NCI-H2171 treated with DMSO at 0.1 percent for 48 hours (cell line): ENCODE measurements at places on chromosomes 4 and X.

DNA sequence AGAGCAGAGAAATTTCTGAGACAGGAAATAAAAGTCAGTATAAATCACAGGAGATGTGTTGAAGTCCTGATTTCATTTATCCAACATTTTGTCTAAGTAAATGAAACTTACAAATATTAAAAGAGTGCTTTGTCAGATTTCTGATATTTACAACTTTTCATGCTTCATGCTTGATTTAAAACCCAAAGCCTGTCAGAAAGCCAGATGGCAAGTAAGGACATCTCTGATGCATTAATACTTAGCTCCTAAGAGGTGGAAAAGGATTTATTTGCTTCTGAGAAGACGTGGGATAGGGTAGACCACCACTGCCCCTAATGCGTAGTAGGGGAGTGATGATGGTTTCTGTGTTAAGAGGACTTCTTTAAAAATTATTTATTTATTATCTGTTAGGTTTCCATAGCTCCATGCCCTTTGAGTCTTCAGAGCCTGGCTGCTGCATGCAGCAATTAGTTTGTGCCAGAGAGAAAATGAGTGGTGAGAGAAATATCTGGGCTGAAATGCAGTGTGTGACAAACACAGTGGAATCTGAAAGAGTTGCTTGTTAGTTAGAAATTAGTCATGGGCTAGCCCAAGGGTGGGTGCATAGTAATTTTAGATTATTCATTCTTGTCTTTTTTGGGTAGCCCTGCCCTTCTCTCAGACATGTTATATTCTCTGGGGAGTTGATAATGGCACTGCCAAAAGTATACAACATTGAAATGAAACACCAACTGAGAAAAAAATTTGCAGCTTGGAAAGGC lies 333.8 kb downstream of the C4orf33 start:
- peak; percentile 51 for DNase-seq

- DNase-seq: no peak
Measured at GRCh38 chr4:128579154-128579853, 230.2 kb upstream of the JADE1 start.

- no peak for DNase-seq
Measured at GRCh38 chr4:24979554-24979953, 51.2 kb downstream of the LGI2 start.

GRCh38 chr4:3324093-3324815 lies 31.4 kb downstream of the RGS12 start:
- no peak for DNase-seq

DNA sequence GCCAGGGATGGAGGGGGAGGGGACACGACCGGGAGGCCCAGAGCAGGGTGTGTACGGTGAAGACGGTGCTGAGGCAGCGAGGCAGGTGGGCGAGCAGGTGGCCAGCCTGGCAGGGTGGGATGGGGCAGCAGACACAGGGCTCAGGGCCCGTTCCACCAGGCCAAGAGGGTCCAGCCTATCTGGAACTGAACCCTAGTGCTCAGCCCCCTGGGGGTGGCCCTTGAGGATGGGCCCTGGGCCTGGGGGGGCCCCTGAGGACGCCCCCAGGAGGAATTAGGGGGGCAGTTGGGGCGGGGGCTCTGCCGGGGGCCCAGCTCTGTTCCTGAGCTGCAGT lies 3.0 kb upstream of the HGFAC start:
- no peak for DNase-seq

GRCh38 chr4:13711233-13711785 lies 83.8 kb upstream of the BOD1L1 start:
- no peak for DNase-seq

DNA sequence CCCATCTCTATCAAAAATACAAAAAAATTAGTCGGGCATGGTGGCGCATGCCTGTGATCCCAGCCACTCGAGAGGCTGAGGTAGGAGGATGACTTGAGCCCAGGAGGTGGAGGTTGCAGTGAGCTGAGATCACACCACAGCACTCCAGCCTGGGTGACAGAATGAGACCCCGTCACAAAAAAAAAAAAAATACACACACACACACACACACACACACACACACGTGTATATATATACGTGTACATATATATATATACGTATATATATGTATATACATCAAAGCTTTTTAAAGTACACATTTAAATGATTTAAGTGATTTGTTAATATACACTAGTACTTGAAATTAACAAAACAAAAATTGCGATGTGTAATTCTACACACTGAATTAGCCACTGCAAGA lies 6.0 kb downstream of the FBXW7 start:
- no peak for DNase-seq

DNA sequence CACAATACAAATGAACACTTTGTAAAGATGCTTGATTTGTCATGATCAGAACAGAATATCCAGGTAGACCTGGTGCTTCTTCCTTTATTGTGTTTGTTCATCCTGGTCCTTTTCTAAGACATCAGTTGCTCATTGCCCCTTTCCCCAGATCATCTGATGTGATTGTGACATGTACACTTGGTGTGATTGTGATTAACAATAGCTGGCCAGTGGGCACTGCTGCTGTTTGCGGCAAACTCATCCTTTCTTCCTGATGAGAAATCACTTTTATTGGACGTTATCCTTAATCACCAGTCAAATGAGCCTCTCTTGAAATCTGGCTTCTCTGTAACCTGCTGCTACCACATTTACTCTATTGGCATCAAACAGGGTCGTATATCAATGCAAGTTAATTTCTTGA lies 135.1 kb downstream of the PCDH7 start:
- no peak for DNase-seq

DNA sequence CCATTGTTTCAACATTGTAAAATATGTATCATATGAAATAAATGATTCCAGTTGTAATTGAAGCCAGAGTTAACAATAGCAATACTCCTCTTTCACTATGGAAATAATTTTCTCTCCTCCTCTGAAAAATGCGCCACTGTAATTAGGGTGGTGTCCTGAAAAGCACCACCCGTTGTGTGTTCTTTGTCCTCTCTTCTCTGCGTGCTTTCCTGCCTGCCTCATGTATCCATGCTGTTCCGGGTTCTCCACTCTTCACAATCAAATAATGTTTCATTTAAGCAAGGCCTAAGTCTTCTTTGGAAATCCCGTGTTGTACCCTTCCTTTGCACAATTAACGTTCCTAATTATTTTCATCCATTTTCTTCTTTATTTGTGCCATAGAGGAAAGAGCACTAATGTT lies 293.3 kb downstream of the ADGRL3 start:
- no peak for DNase-seq

- DNase-seq: no peak
Measured at GRCh38 chrX:138847930-138848329, 136.4 kb upstream of the FGF13 start.

- no peak for DNase-seq
Measured at GRCh38 chr4:168853770-168854169, 156.3 kb downstream of the CBR4 start.

GRCh38 chr4:118865091-118865708 lies 23.5 kb upstream of the SYNPO2 start:
- peak; percentile 51 for DNase-seq

- DNase-seq: no peak
Measured at GRCh38 chr4:166816890-166817289, 417.4 kb downstream of the SPOCK3 start.

DNA sequence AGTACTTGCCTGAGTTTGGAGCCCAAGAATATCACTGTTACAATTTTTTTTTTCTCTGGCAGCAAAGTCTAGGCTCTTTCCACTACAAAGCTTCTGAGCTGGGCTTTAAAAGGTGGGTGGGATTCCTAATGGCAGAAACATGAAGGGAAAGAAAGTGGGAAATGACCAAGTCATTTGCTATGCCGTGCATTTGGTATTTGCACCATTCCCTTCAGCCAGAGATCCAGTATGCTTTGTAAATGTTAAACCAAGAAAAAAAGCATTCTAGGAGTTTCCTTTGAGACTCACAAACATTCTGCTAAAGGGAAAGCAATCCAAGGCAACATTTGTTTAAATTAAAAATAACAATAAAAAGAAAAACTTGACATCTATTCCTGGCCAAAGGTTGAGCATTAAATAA lies 451.2 kb downstream of the RAB28 start:
- no peak for DNase-seq

- DNase-seq: no peak
Measured at GRCh38 chrX:11953615-11954014, 184.7 kb upstream of the FRMPD4 start.

DNA sequence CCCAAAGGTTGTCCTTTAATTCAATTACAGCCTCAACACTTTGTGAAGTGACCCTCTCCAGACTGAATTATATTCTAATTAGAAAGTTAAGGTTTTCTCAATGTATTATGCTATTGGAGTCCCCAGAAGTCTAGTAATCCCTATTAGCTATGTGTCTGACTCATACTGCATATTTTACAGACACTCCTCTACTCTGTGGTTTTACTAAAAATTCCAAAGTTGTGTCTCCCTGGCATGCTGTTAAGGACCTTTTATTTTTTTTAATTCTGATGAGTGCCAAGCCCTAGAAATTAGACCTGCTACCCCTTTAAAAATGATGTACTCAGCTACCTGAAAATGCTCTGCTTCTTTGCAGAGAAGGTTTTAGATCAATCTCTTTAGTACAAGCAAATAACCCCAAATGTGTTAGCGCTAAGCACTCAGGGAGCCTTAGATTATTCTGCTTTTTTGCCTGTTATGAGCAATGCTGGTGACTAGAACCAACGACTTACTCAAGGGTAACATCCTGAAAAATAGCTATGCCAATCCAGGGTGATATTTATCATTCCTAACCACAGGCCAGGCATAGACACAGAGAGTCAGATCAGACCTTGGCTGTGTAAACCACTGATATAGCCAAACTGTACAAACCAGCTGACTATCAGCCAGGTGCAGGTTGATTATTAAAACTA lies 26.1 kb upstream of the CXCL13 start:
- no peak for DNase-seq

GRCh38 chrX:69987691-69988090 lies 62.0 kb downstream of the AWAT2 start:
- peak; percentile 91 for DNase-seq

GRCh38 chr4:35970366-35970960 lies 273.9 kb downstream of the ARAP2 start:
- DNase-seq: no peak

DNA sequence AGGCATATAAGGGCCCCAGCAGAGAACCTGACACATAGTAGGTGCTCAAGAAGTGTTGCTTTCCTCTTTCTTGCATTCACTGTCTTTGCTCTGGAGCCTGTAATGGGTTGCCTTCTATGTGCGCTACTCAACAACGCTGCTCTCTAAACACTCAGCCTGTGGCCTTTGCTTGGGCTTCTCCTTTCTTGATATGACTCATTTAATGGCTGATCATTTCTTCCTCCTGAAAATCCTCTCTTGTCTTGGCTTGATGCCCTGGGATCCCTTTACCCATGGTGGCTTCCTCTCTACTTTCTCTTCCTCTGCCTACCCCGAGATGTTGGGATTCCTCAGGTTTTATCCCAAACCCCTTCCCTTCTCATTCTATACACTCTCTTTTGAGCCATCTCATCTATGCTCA lies 19.9 kb upstream of the PJA1 start:
- DNase-seq: no peak

DNA sequence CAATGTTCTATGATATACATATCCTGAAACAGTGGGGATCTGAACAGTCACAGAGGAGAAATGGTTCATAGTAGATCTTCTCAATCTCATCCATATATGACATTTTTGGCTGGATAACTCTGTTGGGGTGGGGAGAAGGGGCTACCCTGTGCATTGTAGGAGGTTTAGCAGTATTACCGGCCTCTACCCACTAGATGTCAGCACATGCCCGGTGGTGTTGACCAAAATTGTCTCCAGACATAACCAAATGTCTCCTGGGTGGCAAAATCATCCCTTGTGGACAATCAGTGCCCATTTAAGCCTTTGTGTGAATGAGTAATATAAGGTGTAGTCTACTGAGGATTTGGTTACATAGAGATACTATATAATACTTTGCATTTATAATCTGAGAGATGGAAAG lies 89.9 kb downstream of the PLS3 start:
- peak; percentile 25 for DNase-seq
